ENCODE measurements at places on chromosomes 1 and 21. TPM values are rescaled to one million over a fixed set of nuclear protein-coding genes. Genes with fewer than 3 reads are reported as not detected.

DNA sequence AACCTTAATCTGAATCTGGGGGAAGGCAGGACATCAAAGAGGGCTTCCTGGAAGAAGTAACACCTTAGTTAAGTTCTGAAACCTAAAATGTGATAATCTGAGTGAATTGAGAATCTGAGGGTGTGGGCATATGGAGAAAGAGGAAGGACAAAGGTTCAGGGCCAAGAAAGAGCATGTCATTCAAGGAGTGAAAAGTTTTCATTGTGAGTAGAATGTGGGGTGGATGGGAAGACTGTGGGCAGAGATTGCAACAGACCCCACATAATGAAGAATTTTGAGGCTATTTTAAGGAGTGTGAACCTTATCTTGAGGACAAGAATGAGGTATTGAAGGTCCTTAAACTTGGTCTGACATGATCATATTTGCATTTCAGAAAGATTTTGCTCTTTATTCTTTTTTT, 227.2 kb downstream of the PTGER3 start:
- DNase-seq = no peak

DNA sequence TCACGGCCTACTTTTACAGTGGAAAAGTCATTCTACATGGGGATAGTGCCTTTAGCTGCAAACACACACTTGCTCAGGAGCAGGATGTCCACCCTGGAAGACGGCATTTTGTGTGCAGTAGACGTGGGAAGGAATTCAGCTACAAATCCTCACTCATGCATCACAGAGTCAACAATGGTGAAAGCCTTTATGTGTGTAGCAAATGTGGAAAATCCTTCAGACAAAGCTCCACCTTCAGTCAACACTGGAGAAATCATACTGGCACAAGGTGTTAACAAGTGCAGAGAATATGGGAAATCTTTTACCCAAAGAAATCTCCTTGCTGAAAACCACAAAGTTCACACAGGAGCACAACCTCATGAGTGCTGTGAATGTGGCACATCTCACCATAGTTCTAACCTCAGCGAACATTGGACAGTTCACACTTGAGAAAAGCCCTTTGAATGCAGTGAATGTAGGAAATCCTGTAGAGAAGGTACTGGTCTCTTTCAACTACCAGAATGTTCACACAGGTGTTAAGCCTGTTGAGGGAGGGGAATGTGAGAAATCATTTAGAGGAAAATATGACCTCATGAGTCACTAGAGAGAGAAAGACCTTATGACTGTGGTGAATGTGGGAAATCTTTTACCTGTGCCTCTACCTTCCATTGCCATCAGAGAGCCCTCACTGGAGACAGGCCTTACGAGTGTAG, 101.8 kb downstream of the PTGS2 start:
- DNase-seq = no peak

GRCh38 chr1:100643471-100644196, 75.9 kb upstream of the VCAM1 start:
- no peak for DNase-seq

- DNase-seq = no peak
Measured at GRCh38 chr1:162271972-162272371, 104.7 kb downstream of the SPATA46 start.

- no peak for DNase-seq
Measured at GRCh38 chr1:241343956-241344355, 13.0 kb downstream of the RGS7 start.

DNA sequence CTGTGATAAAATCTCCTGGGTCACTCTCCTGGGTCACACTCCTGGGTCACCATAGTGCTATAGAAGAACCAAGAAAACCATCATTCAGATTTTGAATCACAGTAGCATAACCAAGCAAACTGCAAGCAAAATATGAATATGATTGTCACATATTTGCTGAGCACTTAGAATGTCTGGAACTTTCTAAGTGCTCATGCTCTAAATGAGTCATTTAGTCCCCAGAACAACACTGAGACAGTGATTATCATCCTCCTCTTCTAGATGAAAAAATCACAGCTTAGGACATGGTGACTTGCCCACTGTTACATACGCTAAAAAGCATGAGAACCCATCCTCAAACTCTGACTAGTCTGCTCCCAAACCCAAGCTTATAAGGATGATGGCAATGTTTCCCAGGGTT, 39.5 kb upstream of the DDAH1 start:
- DNase-seq = no peak

DNA sequence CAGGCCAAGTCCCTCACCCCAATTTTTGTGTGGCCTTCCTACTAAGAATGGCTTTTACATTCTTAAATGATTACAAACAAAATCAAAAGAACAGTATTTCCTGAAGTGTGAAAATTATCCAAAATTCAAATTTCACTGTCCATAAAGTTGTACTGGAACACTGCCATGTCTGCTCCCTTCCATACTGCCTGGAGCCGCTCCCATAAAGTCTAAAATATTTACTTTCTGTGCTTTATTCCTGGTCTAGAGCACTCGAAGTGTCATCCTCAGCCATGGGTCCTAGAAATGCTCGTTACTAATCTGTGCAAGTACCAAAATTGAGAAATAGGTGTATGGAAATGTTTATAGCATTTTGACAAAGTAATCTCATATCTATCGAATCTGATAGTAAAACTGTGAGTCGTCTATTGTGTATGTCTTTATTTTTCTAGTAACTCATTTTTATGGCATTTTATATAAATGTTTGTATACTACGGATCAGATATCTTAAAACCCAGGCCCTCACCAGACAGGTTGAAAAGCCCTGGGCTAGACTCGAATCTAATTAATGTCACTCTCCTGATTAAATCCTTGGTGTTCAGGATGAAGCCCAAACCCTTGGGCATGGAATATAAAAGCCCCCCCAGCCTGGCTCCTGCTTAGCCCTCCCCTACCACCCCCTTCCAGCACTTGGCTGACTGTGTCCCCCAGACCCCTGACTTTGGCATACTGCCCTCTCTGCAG, 4.9 kb downstream of the LBR start:
- no peak for DNase-seq

Gene C8B
- not detected for total RNA-seq

Gene TMEM81
- 1.7 TPM for total RNA-seq

All from Karpas-422 (cell line).